ENCODE measurements at places on chromosomes 7 and 10.

- DNase-seq, result no peak
Measured at GRCh38 chr10:21208666-21209316, 311.7 kb upstream of the NEBL start.

- DNase-seq, result no peak
Measured at GRCh38 chr7:25565002-25565401, 336.7 kb upstream of the NPVF start.

DNA sequence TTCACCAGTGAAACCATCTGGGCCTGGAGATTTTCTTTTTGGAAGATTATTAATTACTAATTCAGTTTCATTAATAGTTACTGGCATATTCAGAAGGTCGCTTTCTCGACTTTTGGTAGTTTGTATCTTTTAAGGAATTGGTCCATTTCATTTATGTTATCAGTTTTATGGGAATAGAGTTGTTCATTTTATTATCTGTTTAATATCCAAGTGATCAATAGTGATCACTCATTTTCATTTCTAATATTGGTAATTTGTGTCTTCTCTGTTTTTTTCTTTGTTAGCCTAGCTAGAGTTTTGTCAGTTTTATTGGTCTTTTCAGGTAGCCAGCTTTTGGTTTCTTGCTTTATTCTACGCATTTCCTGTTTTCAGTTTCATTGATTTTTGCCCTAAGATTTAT, 31.0 kb downstream of the MKLN1 start:
- DNase-seq, result no peak

DNA sequence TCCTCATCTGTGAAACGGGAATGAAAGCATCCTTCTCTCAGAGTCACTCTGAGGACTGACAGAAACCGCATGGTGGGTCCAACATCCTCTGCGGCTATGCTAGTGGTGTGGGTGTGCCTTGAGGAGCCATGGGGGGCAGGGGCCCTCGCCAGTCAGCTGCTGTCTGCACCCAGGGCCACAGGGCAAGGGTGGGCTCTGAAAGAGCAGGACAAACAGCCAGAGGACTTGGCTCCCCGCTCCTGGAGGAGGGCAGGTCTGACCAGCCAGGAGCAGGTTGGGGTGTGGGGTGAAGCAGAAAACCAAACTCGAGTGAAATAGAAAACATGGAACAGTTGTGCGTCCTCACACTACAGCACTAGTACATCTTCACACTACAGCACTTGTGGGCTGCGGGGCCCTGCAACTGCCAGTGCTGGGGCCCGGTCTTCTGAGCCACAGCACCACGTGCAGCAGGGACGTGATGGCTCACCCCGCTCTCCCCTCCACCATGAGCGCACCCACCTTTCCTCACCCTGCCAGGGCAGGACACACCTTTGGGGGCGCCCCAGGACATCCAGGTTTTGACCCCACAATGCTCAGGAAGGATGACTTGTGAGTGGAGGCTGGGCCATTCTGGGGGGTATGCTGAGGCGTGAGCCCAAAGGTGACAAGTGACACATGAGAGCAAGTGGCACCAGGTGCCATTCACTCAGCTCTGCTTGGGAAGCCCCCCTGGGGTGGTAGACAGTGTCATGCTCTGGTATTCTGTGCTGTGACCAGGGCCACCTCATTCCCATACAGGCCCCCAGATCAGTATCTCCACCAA, 96.1 kb upstream of the RET start:
- no peak for DNase-seq

DNA sequence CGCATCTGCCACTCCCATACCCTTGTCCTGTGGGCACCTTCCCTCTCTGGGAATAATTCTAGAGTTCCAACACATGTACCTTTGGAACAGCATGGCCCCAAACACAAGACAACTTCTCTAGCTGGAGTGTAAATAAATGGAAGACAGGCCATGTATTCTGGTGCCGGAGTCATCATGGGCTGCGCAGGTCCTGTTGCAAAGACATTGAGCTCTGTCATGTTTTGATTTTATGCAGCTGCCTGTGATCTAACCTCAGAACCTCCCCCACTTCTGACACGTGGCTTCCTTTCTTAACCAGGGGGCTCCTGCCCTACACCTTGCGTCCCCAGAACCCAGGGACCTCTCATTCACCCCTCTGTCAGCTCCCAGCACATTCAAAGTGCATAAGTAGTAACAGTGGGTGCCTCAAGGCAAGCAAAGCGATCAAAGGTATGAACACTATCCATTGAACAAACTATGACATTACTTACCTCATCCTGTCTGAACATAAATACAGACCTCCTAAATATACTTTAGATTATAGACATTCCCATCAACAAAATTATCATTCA, 219.9 kb downstream of the FGFR2 start:
- DNase-seq, result no peak

DNA sequence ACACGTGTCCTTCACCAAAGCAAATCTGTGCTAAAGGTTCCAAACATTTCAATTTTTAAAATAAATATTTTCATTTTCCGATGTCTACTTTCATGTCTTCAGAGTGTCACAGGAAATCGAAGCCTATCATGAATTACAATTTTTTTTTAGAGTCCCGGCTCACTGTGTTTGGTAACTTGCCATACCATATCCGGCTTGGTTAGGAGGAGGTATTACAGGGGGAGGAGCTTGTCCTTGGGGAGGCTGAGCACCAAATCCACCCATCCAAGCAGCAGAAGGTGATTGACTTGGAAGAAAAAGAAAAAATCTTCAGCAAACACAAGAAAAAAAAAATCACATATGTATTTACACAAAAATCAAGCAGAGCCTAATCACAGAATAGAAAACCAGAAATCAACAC, 21.3 kb downstream of the TIAL1 start:
- no peak for DNase-seq

GRCh38 chr10:120776442-120776841, 74.7 kb upstream of the WDR11 start:
- no peak for DNase-seq
